GM23248 (cell line): ENCODE measurements at places on chromosomes 5 and 9.
A peak's percentile ranks its signal among the peaks of the same experiment; 100 is the strongest.

DNA sequence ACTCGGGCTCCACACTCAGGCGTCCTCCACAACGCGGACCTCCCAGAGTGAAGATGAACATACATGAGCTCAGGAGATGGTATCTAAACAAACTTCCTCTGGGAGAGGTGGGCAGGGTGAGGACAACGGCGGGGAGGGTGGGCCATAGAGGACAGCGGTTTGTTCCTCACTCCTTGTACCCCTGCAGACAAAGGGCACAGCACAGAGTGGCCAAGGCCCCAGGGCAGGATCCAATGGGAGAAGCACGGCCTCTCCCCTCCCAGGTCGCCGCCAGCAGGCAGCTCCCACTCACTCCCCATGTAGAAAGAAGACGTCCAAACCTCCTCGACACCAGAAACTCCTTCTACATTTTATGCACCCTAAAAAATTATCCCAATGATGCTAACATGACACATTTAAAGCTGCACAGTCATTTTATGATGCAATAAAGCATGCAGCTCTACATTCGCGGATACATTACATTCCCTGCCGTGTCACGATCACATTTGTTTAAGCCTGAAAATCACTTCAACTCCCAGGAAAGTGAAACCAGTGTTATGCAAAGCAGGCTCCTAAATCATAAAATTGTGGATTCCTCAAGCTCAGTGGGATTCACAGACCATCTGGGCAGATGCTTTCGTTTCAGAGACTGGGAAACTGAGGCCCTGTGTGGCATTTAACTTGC, 87.5 kb upstream of the SARDH start:
- peak; percentile 21 for DNase-seq

- DNase-seq, result peak; percentile 5
These were observed 72.4 kb upstream of the PHYKPL start for GRCh38 chr5:178304761-178305645.

DNA sequence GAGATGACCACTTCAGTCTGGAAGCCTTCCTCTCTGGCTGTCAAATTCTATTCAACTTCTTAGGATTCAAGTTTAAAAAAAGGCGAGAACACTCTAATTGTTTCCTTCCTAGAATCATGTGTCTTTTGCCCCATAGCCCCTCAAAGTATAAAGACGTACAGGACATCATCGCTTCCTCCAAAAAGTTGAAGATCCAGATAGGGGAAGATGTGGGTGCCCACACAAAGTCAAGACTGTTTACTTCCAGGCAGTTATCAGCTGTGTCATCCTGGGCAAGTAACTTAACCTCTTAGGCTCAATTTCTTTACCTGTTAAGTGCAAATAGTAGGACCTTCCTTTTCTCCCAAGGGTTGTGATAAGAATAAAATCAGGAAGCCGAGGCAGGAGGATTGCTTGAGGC, 40.1 kb downstream of the PPARGC1B start:
- no peak for DNase-seq

GRCh38 chr9:121675969-121676822, 24.8 kb downstream of the DAB2IP start:
- DNase-seq, result peak; percentile 17

DNA sequence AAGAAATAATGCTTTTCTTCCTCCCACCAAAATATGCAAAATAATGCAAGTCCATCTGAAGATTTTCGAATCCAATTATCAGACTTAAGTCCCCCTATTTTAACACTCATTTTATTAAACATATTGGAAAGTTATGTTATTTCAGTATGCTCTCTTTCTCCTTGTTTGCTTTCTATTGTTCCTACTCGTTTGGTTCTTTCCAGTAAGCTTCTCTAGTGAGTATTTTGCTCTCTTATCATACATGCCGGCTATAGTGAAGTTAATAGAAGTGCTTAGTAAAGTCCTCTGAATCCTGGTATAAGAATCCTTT, 517 bp downstream of the ALDH1A1 start:
- no peak for DNase-seq

- peak; percentile 98 for DNase-seq
These were observed 32.4 kb downstream of the PCDHGC5 start for GRCh38 chr5:141521244-141521781.

DNA sequence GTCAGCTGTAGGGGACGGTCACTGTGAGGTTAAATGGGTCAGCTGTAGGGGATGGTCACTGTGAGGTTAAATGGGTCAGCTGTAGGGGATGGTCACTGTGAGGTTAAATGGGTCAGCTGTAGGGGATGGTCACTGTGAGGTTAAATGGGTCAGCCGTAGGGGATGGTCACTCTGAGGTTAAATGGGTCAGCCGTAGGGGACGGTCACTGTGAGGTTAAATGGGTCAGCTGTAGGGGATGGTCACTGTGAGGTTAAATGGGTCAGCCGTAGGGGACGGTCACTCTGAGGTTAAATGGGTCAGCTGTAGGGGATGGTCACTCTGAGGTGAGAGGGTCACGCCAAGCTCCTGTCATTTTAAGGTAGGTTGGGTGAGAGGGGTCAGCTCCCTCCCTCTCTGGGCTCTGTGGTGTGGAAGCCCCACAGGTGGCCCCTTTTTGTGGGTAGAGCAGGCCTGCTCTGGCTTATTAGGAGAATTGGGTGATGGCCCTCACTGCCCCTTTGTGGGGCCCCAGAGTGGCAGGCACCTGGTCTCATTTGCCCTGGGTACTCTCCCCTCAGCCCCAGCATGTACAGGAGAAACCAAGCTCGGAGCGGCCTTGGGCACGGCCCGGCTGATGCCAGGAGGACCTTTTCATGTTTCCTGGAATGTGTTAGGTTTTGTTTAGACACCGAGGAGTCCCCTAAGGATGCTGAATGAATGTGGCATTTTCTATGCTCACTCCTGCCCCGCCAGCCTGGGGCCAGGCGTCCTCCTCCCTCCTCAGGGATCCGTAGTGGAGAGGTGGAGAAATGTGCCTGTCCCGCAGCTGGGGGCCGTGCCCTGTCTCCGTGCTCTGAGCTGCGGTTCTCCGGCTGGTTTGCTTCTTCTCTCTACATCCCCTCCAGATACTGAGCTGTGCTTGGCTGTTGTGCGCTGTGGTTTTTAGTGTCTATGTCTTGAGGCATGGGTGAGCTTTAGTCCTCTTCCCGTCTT, 31.4 kb downstream of the AHRR start:
- DNase-seq, result no peak

- no peak for DNase-seq
These were observed 8.1 kb downstream of the UBQLN1 start for GRCh38 chr9:83699615-83700014.

DNA sequence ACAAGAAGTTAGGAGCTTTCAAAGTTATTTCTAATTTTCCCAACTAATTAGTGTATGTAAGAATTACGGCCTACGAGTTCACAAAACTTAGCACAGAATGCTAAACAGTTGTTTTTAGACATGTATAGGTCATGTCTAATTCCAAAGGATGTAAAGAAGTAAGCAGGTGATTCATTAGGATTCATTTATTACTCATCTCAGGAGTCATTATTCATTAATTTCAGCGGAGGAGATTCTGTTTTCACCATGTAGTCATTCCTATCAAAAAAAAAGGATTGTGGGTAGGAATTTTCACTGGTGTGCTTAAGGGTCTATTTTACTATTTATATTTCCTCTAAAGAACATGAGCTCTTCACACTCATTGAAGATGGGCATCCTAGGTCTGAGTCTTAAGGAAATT, 532.2 kb downstream of the ACTL7B start:
- DNase-seq, result peak; percentile 7

GRCh38 chr9:99867968-99868367, 38.5 kb upstream of the STX17 start:
- DNase-seq, result no peak

DNA sequence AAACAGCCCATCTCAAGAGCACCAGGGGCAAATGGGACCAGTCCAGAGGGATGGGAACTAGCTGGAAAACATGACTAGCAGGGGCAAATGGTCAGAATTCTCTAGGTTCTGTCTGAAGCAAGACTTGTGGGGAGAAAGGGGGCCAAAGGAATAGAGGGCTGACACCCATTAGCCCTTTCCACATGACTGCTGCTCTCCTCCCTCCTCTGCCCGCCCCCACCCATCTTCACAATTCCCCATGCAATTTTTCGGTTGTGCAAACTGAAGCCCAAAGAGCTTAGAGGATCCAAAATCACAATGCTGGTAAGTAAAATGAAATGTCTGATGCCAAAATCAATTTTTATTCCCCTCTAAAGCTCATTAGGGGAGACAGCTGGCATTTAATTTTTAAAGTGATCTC, 207.1 kb downstream of the DCP2 start:
- no peak for DNase-seq

- DNase-seq, result no peak
These were observed 51.1 kb upstream of the COL5A1 start for GRCh38 chr9:134590240-134591081.

- peak; percentile 46 for DNase-seq
These were observed 605.4 kb downstream of the TLE1 start for GRCh38 chr9:81083854-81084512.
